Stimulated activated CD4-positive, alpha-beta T cell treated with anti-CD3 and anti-CD28 coated beads, Interleukin-15, amount 100 ng/mL, for 1 hour (primary cell): ENCODE measurements at places on chromosomes 12 and 14.

DNA sequence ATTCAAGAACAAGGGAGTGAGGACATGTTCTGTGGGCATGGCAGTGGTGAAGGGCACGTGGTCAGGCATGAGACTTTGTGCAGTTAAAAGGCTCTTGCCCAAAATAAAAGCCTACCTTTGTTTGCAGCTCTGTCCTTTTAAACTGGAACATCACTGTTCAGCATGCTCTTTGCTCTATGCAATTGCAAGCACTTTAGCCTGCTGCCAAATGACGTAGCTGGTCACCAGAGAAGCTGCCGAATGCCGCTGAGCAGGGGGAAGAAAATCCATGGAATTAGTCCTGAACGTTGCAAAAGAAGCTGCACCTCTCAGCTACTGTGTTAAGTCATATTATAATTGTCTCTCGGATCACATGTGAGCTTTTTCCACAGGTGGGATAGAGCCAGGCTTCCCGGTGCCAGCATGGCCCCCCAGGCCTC lies 176.3 kb upstream of the DIO2 start:
- DNase-seq = no peak

DNA sequence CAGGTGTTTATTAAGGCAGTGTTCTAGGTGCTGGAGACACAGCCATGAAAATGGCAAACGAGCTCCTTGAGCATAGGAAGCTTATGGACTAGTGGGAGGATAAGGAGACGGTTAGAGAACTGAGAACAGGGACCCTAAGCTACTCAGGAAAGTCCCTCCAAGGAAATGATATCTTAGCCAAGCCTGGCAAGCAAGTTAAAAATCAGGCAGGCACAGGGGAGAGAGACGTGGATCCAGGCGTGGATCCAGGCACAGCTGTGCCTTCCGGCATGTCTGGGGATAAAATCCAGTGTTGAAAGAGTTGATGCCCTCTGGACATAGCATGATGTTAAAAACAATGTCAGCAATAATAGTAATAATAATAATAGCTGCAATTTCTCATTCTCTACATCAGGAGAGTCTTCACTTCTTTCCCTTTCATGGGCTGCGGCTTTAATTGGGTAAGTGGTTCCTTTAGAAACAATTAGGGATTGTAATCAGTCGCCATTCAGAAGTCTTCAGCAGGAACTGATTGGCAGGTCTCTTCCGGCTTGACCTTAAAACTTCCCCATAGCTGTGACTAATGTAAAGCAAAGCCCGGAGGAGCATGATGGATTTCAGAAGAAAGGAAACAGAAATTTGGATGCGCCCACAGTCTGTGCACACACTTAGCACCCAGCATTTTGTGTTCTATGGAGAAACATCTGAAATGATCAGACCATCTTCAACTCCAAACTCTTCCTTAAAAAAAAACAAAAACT lies 230.2 kb downstream of the SLC41A2 start:
- DNase-seq = no peak

- no peak for DNase-seq
Measured at GRCh38 chr14:65377576-65377975, 35.0 kb upstream of the FUT8 start.

DNA sequence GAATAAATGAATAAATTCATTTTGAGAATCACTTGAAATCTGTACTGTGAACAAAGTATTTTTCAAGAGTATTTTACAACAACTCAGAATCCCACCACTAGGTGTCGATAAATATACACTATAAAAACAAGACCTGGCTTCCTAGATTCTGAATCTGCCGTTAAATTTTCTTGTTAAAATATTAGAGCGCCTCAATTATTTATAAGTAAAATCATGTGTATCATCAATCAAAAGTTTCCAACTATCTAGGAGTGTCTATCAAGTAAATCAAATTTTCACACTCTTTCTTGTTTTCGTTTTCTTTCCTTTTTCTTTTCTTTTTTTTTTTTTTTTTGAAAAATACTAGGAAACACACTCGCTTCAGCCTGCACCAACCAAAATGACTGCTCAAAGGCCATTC lies 179.2 kb upstream of the DCN start:
- no peak for DNase-seq

- DNase-seq = no peak
Measured at GRCh38 chr12:3177778-3178425, 100.7 kb downstream of the TSPAN9 start.

DNA sequence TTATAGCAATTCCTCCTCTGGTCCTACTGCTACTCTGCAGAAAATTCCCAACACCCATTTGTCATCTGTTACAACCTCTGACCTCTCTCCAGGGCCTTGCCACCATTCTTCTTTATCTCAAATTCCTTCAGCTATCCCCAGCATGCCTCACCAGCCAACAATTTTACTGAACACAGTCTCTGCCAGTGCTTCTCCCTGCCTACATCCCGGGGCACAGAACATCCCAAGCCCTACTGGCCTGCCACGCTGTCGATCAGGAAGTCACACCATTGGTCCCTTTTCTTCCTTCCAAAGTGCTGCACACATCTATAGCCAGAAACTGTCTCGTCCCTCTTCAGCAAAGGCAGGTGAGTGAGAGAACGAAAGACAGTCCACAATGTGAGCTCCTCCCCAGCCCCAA lies 122.1 kb downstream of the TTLL5 start:
- no peak for DNase-seq

DNA sequence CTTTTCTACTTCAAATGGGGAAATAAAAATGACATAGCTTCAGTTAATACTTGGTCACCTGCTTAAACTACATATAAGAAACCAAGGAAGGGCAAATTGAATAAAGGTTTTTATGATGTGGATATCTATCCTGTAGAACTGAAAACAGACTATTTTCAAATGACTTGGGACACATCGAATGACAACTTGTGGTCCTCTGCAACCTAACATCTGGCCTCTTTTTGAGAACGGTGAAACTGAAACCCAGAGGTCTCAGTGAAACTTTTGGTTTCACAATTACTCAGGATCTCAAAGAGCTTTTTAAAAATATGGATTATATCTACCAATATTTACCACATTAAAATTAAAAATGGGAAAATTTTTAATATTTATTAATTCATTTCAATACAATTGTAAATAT lies 65.2 kb downstream of the PPP2R5E start:
- no peak for DNase-seq

DNA sequence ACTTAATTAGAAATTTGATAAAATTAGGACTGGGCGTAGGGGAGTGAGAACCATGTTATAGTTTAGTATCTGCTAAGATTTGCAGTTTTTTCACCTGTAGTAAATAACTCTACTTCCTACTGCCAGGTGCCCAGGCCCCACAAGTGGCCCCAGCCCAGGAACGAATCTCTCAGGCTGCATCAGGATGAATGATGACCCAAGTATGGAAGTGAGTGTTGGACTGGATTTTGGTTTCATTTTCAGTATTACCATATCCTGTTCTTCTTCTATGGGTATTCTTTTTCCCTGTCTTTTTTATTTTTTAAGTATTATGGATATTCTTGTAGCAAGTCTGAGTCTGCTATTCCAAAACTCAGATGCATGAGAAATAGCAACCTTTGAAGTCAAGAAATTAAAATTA lies 120.3 kb upstream of the BCAT1 start:
- DNase-seq = no peak

GRCh38 chr14:24775950-24776349 lies 142.0 kb upstream of the GZMB start:
- no peak for DNase-seq

DNA sequence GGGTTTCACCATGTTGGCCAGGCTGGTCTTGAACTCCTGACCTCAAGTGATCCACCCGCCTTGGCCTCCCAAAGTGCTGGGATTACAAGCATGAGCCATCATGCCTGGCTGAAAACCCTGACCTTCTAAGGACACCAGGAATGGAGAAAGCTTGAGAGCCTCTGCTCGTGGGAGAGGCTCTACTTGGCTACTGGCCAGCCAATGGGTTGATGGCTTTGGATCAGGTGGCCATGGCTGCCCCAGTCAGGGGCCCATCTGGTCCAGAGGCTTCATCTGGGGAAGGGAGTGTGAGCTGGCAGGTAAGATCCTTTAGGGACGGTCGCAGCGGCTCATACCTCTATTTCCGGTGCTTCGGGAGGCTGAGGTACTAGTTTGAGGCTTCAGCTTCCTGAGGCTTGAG lies 42.5 kb upstream of the PPP1CC start:
- no peak for DNase-seq

- no peak for DNase-seq
Measured at GRCh38 chr12:69071091-69071370, 138.1 kb upstream of the CPM start.

GRCh38 chr12:124617615-124618014 lies 50.2 kb upstream of the NCOR2 start:
- no peak for DNase-seq

GRCh38 chr12:118189741-118190191 lies 53.8 kb downstream of the PEBP1 start:
- DNase-seq = no peak

DNA sequence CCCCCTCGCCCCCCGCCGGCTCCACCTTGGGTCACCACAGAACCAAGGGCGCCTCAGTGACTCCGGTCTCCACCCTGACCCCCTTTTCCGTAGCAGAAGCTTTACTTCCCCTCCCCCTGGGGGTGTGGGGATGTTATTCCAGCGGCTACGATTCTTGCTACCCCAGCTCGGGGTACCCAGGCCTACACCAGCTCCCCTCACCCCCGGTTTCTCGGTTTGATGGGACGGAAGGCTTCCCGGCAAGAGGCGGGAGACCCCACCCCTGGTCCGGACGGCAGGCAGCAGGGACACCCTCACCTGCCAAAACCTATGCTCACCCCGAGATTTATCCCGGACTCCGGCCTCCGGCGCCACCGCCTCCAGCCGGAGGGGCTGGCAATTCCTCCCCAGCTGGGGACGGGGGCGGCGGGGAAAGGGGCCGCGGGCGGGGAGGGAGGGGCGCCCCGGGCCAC lies 619 bp downstream of the RAB15 start:
- DNase-seq = no peak

DNA sequence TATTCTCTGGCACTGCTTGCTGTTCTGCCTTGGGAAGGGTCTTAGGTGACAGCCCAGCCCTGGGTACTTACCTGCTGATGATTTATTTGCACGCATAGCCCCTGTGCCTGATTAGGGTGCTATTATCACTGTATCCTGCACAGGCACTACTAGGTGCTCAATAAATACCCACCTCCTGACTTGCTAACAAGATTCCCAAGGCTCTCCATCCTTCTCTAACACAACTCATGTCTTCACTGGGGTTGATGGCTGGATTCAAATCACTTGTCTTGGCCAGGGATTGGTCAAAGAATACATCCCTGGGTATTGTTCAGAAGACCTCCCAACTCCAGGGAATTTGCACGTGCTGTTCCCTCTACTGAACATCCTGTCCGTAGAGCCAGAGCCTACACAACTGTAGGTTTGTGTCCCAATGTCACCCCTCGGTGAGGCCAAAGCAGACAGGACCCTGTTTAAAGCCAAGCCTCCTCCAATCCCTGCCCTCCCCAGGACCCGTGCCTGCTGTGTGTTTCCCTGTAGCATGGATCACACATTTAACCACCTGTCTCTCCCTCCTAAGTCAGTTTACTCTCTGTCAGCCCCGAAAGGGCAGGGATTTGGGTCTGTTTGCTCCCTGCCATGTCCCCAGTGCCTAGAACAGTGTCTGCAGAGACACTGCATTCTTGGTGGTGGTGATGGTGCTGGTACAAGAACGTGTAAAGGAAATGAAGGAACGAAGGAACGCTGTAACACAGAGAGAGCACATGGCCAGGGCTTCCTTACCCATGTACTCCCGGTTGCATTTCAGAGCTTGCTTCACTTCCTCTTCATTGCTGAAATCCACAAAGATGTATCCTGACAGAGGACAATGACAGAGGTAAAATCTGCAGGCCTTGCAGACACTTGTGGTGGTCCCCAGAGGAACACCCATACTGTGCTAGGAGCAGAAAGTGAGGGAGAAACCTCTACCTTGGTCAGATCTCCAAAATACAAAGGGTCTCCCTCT lies 16.5 kb downstream of the RBM19 start:
- DNase-seq = no peak

- no peak for DNase-seq
Measured at GRCh38 chr12:1919284-1919683, 832 bp upstream of the CACNA2D4 start.

DNA sequence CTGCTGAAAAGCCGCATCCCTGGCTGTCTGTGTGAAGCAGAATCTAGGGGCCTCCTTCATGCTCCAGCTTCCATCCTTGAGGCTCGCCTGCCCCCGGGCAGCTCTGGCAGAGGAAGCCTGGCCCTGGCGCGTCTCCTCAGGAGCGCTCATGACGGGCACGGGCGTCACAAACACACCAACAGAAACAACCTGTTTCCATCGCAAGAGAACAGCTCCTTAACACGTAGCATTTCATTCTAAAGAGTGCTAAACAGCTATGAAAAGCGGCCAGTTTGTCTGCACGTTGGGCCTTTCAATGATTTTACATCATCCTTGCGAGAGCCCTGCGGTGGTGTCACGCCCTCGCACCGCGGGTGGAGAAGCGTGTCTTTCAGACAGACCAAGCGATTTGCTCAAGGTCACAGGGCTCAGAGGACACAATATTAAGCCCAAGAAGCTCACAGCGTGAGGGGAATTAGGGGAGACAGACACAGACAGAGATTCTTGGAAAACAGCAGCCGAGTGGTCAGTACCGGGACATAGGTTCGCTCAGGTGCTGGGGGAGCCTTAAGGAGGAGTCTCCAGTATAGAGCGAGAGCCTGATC lies 4.9 kb downstream of the ADGRD1 start:
- no peak for DNase-seq

- no peak for DNase-seq
Measured at GRCh38 chr12:96121271-96121711, 72.9 kb upstream of the ELK3 start.

- DNase-seq = no peak
Measured at GRCh38 chr14:29242755-29243754, 476.5 kb downstream of the FOXG1 start.

DNA sequence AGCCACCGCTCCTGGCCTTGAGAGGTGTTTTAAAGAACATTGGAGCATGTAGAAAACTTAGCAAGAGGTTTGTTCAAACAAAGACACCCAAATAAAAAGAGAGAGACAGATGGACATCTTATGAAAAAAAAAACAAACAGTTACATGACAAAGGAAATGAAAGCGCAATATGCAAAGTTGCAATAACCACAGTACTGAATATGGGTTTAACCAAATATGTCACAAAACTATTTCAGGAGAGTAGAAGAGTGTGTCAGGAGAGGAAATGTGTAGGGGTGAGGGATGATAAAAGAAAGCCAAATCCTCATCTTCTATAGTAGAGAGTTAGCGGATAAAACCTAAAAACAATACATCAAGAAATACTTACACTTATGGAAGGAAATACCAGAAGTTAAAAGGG lies 98.4 kb downstream of the GTF2A1 start:
- DNase-seq = no peak

DNA sequence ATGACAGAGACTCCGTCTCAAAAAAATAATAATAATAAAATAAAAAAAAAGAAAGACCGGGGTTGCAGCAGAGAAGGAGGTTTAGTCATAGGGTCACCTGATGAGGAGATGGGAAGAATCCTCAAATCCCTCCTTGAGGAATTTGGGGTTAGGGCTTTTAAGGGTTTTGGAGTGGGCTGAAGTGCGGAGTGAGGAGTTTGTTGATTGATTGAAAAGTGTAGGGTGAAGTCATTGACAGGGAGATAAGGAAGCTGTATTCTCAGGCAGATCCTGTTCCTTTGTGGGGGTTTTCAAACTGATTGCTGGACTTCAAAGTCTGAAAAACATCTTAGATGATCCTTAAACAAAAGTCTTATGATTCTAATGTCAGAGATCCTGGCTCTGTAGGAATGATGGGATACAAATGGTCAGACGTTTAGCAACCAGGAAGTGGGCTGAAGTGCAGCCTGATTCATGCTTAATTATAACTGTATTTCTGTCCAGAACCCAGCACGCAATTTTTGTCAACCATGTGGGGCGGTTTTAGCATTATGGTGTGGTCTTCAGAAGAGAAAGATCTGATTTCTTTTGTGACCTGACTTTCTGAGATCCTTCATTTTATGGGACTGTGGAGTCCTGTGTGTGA lies 16.0 kb downstream of the FNTB start:
- no peak for DNase-seq

- no peak for DNase-seq
Measured at GRCh38 chr12:27545665-27546064, 21.7 kb downstream of the PPFIBP1 start.
